CD4-positive, alpha-beta T cell treated with Interleukin-6 for 4 hours (primary cell): ENCODE measurements at places on chromosomes 13 and 19.
A peak's percentile ranks its signal among the peaks of the same experiment; 100 is the strongest.

DNA sequence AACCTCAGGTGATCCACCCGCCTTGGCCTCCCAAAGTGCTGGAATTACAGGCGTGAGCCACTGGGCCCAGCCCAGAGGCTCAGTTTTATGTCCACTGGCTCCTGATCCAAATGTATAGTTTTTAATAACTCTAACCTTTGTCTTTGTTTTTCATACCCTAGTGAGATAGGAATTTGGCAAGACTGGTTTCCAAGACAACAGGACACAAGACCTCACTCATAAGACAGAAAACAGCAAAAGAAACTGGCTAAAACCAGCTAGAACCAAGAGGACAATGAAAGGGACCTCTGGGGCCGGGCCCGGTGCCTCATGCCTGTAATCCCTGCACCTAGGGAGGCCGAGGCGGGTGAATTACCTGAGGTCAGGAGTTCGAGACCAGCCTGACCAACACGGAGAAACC lies 27.6 kb downstream of the CPT1C start:
- DNase-seq = no peak

DNA sequence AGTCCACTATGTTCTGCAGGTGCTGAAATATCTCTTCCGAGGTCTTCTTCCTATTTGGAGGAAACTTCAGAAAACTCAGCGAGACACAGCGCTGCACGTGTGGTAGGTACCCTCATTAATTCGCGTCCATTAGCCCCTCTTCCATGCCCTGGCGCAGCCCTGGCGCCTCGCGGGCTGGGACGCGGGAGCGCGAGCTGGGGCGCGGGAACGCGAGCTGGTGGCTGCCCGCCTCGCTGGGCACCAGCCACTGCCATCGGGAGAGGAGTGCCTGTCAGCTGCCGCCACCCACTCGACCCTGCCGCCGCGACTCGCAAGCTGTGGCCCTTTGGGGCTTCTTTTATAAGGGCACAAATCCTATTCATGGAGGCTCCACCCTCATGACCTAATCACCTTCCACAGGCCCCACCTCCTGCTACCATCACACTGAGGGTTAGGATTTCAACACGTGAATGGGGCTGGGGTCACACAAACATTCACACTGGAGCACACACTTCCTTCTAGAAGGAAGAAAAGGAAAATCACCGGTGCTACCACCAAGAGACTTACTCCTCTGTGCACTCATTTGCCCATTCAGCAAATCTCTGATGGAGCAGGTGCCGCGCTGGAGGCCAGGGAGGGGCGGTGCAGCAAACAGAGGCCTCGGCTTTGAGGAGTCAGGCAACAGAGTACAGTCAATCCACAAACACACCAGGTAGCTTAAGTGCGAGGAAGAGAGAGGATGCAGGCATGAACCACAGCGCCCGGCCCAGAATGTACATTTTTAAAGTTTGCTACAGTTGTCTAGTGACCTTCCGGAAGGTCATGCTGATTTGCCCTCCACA lies 43.0 kb upstream of the LATS2 start:
- DNase-seq = no peak

DNA sequence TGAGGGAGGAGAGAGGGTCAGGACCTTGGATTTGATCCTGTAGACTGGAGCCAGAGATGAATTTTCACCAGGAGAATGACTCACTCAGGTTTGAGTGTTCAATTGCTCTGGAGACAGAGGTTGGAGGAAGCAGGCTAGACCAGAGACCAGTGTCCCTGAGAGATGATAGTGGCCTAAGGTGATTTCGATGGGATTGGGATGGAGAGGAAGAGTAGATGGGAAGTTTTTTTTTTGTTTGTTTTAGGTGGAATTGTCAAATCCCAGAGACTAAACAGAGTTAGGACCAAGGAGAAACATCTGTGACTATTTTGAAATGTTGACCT lies 2.3 kb downstream of the CEBPG start:
- no peak for DNase-seq

DNA sequence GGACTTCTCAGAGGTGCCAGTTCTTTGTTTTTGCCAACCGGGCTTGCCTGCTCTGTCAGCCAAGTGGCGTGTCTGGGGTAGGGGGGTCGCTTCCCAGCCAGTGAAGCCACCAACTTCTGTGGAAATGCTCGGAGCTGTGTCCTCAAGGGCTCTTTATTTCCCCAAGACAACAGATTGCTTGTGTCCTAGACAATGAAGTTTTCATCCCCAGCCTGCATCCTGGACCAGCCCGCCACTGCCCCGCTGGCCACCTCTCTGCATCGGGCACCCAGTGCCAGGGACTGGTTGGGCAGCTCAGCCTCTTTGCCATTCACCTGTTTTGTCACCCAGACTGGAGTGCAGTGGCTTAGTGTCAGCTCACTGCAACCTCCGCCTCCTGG lies 3.7 kb downstream of the RAB11B start:
- DNase-seq = no peak

- no peak for DNase-seq
These were observed 36.1 kb downstream of the ADPRHL1 start for GRCh38 chr13:113417008-113417751.

DNA sequence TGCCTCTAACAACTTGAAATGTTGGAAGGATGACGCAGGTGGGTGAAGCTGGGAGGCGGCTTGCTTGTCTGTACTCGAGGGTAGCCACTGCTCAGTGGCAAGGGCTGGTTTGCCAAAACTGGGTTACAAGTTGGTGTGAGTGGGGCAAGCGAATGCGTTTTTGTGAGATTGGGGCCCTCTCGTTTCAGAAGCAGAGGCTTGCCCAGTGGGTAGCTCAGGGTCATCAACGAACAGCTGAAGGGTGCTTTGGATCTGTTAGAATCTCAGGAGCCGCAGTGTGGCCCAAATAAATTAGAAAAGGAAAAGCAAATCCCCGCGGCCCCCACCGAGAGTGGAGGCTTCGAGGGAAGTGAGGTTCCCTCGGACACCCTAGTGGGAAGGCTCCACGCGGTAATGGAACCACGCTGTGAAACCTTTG lies 7.3 kb downstream of the ATP4B start:
- no peak for DNase-seq

DNA sequence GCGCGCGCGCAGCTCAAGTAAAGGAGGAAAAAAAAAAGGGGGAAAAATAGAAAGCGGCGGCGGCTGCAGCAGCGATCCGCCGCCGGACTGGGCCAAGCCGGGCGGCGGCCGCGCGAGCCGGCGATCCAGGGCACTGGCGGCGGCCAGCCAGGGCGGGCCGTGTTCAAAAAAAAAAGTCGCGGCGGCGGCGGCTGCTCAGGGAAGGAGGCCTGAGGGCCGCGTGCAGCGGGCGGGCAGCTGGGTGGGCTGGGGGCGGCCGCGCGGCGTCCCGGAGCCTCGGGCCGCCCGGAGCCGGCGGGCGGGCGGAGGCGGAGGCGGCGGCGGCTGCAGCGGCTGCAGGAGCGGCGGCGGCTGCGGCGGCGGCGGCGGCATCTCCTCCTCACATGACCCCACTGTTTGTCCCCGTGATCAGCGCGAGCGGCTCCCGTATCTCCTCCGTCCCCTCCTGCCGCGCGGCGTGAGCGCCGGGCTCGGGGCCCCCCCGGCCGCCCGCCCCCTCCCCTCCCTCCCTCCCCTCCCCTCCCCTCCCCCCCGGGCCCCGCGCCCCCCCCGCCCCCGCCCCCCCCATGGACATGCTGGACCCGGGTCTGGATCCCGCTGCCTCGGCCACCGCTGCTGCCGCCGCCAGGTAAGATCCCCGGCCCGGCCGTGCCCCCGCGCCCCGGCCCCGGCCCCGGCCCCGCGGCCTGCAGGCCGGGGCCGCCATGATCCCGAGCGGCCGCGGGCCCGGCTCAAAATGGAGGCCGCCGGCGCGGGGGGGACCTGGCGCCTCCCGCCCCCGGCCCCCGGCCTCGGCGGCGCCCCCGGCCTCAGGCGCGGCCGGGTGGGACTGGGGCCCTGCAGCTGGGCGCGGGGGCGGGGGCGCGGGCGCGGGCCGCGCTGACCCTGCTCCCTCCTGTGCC lies at the start of gene USF2:
TSS of gene USF2 (plus strand) at position 427 of the 902 bp plus-strand sequence. CDS start at position 567, 140 bp downstream.
- peak; percentile 71 for DNase-seq

- DNase-seq = no peak
These were observed 27.9 kb upstream of the EDNRB start for GRCh38 chr13:77946522-77946921.

DNA sequence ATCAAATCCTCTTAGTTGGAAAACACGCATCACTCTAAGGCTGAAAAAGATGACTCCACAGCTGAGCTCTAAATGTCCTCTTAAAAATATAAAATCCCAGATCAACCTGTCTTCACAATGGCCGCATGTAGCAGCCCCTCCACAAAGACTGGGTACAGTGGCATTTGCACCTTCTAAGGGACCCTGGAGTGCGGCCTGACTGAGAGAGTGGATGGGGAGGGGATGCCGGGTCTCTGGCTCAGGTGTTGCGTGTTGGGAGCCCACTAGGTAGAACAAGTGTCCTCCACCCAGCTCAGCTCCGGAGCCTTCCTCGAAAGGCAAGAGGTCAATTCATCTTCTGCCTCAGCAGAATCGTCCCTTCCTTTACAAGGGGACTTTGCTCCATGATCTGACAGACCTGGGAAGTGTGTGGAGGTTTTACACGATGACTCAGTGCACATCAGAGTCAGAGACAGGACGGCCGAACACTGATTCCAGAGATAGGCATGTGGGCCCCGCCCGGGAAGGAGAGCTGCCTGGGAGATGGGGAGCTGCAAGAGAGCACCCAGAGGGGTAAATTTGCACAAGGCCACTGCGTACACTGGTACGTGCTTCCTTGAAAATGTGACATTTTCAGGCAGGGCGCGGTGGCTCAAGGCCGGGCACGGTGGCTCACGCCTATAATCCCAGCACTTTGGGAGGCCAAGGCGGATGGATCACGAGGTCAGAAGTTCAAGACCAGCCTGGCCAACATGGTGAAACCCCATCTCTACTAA lies 23.5 kb upstream of the SLC15A1 start:
- no peak for DNase-seq

- DNase-seq = no peak
These were observed 12.3 kb downstream of the FAM187B start for GRCh38 chr19:35216016-35216832.

DNA sequence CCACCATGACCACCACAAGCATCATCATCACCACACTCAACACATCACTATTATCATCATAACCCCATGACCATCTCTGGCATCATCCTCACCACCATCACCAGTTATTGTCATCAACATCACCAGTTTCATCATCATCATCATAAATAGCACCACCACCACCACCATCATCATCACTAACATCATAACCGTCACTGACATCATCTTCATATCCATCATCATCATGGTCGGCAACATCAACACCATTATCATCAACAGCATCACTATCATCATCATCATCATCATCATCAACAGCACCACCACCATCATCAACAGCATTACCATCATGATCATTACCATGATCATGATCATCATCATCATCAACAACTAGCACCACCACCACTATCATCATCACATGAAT lies 67.2 kb downstream of the MBD3L1 start:
- no peak for DNase-seq

GRCh38 chr19:10748927-10749434 lies 31.1 kb downstream of the DNM2 start:
- DNase-seq = peak; percentile 40

DNA sequence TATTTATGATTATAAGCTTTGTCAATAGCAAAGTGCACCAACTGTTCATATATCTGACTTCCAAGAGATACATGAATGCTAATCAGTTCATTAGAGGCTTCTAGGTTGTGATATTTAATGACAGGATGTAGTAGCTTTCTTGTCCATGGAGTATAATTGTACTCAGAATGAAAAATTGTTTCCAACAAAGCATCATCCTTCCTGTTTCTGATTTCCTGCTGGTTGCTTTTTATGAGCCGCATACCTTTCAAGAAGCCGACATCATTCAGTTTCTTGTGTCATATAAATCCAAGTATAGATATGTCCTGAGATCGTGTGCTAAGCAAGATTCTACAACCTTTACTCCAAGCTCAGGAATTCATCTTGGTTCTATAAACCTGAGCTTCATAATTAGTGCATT lies 326.6 kb downstream of the DIAPH3 start:
- no peak for DNase-seq

- DNase-seq = no peak
These were observed 13.3 kb downstream of the C3 start for GRCh38 chr19:6707011-6707657.

GRCh38 chr13:50283017-50283416 lies 267.8 kb downstream of the KCNRG start:
- no peak for DNase-seq

DNA sequence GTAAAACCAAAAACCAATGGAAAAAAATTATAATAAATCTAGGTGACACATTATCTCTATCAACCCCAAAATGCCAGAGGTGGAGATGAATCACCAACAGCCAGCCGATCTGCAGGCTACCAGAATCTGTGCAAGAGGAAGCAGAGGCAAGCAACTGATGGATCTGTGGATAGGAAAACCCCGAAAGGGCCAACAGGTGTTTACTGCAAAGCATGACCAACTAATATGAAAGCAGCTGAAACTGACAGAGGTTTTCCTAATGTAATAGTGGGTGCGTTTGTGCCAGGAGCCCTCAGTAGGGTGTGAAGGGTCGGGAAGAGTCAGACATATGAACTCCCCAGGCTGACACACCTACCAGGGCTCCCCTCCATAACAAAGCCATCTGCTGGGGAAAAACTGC lies 554.6 kb downstream of the RFC3 start:
- no peak for DNase-seq
